ENCODE measurements at places on chromosomes 6 and 20. TPM values are rescaled to one million over a fixed set of nuclear protein-coding genes. Genes with fewer than 3 reads are reported as not detected.

Gene TAAR5
- not detected for total RNA-seq

Gene FAM135A
- total RNA-seq: 21.2 TPM

Gene TCP11
- 0.11 TPM for total RNA-seq

Gene FAXC
- total RNA-seq: 1.1 TPM

Gene PI3
- total RNA-seq: 0.32 TPM

Gene PPP1R14C
- 13.9 TPM for total RNA-seq

Gene FBXO5
- total RNA-seq: 17.7 TPM

Gene DDX39B
- total RNA-seq: 262 TPM

Gene RNF217
- 32.8 TPM for total RNA-seq

Gene FAM209B
- total RNA-seq: 0.52 TPM

Gene PHACTR1
- 12.2 TPM for total RNA-seq

Gene TPX2
- 52.8 TPM for total RNA-seq

Gene HELZ2
- 30.4 TPM for total RNA-seq

Gene CLPSL1
- not detected for total RNA-seq

Gene CARMIL1
- total RNA-seq: 26.3 TPM

Gene HEY2
- 0.86 TPM for total RNA-seq

Gene CST2
- total RNA-seq: not detected

Gene COL9A3
- 1.0 TPM for total RNA-seq

Gene LTA
- not detected for total RNA-seq

Gene GLP1R
- total RNA-seq: not detected

Gene TSPYL1
- total RNA-seq: 91.6 TPM

Gene ZNF391
- 5.7 TPM for total RNA-seq

Gene CFAP206
- total RNA-seq: 1.2 TPM

Gene CPNE5
- 0.76 TPM for total RNA-seq

Gene GPR6
- not detected for total RNA-seq

Gene ZSCAN23
- 2.5 TPM for total RNA-seq

Gene USP49
- 5.1 TPM for total RNA-seq

Gene BANF2
- not detected for total RNA-seq

Gene METTL24
- total RNA-seq: 0.97 TPM

Gene KCNB1
- 6.1 TPM for total RNA-seq

Gene PPP1R3D
- total RNA-seq: 7.7 TPM

Gene SIRPB2
- not detected for total RNA-seq

Gene KCNK5
- 0.76 TPM for total RNA-seq

Gene C4B
- total RNA-seq: 2.4 TPM

Gene TSBP1
- total RNA-seq: not detected

Gene LST1
- not detected for total RNA-seq

Gene DYNLT2
- total RNA-seq: 1.5 TPM

Gene PROKR2
- total RNA-seq: not detected

Gene OR2J3
- total RNA-seq: not detected

Gene TBXT
- not detected for total RNA-seq

Gene PAK5
- total RNA-seq: not detected

Gene NELFE
- total RNA-seq: 105 TPM

Gene TSPO2
- not detected for total RNA-seq

Gene PPT2
- total RNA-seq: 20.8 TPM

Gene TP53TG5
- total RNA-seq: not detected

Gene COL21A1
- total RNA-seq: 1.0 TPM

Gene RBPJL
- total RNA-seq: not detected

Gene PIGT
- 52.1 TPM for total RNA-seq

Gene LZTS3
- 2.9 TPM for total RNA-seq

Gene COL20A1
- total RNA-seq: not detected

Gene MDFI
- 4.0 TPM for total RNA-seq

Gene GPR63
- total RNA-seq: 0.11 TPM

Gene SRMS
- total RNA-seq: not detected

Gene JAG1
- 71.6 TPM for total RNA-seq

Gene GSTA3
- total RNA-seq: not detected

Gene TXLNB
- 1.1 TPM for total RNA-seq

Gene MTFR2
- total RNA-seq: 3.1 TPM
